MV-4-11 (cell line): ENCODE measurements at places on chromosomes 7 and 10.

DNA sequence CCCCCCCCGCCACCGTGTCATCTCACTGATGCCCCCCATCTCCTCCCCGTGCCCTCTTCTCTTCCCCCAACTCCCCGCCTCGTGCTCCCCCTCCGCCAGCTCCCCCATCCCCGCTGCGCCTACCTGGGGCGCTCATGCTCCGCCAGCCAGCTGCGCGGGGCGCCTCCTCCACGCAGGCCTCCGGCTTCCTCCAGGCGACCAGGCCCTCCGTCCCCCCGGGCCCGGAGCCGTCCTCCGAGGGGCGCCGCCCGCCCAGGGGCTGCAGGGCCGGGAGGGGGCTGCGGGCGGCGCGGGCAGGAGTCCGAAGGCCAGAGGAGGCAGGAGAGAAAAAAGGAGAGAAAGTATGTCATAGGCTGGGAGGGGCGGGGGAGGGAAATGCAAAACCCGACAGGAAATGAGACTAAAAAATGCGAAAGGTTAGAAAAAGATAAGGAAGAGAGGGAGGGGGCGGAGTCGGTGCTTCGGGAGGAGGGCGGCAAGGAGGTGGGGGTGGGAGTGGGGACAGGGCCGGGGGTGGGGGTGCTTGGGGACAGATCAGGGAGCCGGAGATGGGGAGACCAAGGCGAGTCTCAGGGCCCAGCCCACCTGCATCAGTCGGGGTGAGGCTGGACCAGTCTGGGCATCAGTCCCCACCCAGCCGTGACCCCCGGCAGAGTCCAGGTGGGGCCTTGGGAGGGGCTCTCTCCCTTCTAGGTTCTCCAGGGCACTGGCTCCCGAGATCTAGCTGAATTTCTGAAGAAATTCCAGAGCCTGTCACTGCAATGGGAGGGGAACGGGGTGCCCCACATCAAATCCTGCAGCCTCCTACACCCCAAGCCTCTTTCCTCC is at the start of gene CARD11:
CARD11 (minus strand) TSS at position 324 of the 828 bp plus-strand sequence. CDS start 85,361 bp downstream, outside the sequence.
- no peak for DNase-seq

- no peak for DNase-seq
Measured at GRCh38 chr7:78412216-78412858, 613.8 kb downstream of the PHTF2 start.

DNA sequence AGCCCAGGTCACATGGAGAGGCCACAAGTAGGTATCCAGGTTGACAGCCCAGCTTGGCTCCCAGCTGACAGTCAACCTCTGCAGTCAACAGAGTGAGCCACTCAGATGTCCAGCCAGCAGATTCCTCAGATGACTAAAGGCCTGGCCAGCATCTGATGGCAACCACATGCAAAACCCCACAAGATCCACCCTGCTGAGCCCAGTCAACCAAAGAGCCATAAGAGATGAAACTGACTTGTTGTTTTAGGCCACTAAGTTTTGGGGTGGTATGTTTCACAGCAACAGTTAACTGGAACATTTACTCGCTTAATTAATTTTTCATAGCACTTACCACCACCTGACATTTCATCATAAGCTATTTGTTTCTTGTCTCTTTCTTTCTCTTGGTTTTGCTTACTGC is 107.3 kb upstream of the KDM7A start:
- no peak for DNase-seq

DNA sequence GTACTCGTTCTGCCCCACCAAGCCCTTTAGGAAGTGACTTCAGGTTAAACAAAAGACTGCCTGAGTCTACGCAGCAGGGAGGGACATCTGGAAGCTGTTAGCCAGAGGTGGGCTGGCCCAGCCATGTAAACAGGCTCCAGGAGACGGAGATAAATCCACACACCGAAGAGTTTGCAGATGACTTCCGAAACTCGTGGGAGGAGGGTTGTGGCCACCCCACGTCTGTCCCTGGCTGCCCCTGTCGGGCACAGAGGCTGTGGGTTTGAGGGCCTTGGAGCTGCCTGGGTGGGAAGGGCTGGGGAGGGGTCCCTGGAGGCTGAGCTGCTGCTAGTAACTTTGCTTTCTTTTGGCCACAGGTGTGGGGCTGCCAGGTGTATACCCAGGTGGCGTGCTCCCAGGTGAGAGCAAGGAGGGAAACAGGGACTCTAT is 15.6 kb downstream of the ELN start:
- no peak for DNase-seq

- no peak for DNase-seq
Measured at GRCh38 chr10:34859170-34859569, 44.1 kb upstream of the PARD3 start.

GRCh38 chr7:24244554-24244953 is 39.4 kb upstream of the NPY start:
- DNase-seq, result no peak

- no peak for DNase-seq
Measured at GRCh38 chr7:74653686-74654181, 3.8 kb upstream of the GTF2I start.

DNA sequence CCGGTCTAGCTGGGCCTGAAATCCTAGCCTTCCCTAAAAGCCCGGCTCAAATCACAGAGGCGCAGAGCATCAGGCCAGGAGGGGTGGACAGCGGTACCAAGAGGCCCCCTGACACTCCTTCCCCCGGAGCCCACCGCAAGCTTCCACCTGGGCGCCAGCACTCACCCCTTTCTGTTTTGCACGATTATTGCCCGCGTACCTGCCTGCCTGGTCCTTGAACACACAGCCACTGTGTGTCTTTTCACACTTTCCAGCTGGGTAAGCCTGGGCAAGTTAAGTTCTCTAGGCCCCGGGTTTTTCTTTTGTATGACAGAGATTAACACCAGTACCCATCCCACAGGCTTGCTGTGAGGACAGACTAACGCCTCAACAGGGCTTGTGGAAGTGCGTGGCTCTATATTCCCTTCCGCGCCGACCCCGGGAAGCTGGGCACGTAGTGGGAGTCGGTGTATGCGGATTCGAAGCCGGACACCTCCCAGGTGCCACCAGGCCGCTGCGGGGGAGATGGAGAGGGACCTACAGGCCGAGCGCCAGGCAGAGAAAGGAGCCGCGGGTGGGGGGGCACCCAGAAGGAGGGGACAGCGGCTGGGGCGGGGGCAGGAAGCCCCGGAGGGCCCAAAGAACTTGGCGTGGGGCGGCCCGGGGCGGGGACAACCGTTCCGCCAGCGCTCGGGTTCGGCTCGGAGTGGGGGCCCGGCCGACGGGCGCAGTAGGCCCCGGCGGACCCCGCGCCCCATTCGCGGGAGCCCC is 792 bp downstream of the ZNF746 start:
- no peak for DNase-seq

GRCh38 chr7:157905651-157906461 is 569.1 kb downstream of the DNAJB6 start:
- no peak for DNase-seq

DNA sequence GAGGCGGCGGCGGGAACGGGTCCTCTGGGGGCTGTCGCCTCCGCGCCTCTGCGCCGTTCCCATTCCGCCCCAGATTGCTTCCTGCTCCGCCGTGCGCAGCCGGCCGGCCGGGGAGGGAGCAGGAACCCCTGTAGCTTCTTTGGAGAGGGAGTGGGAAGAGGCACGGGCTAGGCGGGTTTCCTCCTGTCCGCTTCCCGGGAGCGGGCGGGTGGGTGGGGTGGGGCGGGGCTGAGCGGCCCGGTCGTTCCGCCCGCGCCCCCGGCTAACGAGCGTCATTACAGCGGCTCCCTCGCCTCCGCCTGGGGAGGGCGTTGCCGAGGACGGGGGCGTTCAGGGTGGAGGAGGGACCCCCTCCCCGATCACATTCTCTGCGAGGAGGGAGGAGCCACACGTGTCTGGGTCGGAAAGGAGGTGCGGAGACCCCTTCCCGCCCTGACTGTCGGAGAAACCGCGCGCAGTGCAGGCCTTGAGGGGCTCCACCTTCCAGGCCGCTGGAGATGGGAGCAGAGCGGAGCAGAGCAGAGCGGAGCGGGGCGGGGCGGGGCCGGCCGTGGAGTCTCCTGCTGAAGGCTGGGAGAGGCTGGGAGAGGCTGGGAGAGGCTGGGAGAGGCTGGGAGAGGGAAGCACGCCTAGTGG is 39.7 kb downstream of the AGAP3 start:
- DNase-seq, result no peak

- DNase-seq, result no peak
Measured at GRCh38 chr7:119918185-119918584, 354.8 kb upstream of the KCND2 start.

GRCh38 chr7:84422790-84423189 is 228.2 kb upstream of the SEMA3A start:
- DNase-seq, result no peak

DNA sequence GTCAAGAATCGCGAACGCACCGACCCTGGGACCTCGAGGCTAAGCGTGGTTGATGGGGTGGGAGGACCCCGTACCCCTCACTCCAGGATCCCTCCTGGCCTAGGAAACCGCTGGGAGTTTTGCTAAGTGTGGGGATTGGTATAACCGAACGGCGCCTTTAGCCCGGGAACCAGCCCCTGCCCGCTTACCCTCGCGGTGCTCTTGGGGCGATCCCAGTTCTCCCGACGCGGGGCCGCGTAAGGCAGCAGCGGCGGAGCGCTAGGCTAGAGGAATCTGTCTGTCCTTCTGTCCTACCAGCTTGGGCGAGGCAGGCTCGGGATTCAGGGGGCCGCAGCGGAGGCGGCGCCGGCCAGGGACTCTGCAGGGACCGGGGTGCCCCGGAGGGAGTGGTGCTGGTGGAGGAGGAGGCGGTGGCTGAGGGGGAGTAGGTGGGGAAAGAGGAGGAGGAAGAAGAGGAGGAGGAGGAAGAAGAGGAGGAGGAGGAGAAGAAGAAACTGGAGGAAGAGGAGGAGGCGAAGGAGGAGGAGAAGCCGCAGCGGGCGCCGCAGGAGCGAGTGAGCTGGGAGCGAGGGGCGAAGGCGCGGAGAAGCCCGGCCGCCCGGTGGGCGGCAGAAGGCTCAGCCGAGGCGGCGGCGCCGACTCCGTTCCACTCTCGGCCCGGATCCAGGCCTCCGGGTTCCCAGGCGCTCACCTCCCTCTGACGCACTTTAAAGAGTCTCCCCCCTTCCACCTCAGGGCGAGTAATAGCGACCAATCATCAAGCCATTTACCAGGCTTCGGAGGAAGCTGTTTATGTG is 439 bp upstream of the EMX2 start:
- no peak for DNase-seq

DNA sequence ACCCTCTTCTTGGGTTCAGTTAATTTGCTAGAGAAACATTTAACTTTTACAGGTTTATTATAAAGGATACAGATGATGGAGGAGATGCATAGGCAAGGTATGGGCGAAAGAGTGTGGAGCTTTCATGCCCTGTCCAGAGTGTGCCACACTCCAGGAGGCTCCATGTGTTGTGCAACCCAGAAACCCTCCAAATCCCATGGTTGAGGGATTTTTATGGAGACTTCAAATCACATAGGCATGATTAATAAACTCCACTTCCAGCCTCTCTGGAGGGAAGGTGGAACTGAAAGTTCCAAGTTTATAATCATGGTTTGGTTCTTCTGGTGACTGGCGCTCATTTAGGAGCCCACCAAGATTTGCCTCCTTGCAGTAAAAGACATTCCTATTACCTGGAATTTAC is 159.9 kb downstream of the PHTF2 start:
- DNase-seq, result no peak

DNA sequence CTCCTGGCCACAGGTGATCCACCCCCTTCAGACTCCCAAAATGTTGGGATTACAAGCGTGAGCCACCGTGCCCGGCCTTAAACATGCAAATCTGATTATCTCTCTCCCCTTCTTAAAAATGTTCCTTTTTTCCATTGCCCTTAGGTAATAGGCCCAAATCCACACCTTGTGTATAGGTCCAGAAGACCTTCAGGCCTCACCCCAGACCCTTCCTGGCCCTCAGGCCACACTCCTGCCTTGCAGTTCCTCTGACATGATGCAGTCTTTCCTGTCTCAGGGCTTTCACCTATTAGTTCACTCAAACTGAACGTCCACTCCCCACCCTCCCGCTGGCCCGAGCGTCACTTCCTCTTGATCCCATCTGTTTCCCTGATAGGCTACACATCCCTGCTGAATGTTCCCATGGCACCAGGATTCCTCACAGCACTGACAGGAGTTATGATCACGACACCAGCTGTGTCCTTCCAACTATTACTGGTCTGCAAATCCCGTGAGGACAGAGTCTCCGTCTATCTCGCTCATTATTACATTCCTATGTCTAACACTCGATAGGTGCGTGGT is 46.4 kb downstream of the DENND2A start:
- DNase-seq, result no peak

DNA sequence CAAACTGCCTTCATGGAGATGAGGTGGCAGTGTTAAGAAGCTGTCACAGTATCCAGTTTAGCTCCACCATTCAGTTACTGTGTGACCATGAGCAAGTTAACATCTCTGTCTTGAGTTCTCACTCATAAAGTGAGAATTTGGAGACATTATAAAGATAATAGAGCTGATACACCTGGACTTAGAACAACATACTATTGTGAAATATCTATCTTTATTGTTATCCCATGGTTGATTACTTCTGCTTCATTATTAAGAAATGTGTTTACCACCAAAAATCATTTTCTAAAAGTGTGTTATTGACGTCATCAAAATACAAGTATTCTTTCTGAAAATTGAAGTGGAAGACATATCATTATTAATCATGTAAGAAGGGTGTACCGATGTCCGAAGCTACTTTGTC is 166.9 kb downstream of the SEMA3A start:
- no peak for DNase-seq

DNA sequence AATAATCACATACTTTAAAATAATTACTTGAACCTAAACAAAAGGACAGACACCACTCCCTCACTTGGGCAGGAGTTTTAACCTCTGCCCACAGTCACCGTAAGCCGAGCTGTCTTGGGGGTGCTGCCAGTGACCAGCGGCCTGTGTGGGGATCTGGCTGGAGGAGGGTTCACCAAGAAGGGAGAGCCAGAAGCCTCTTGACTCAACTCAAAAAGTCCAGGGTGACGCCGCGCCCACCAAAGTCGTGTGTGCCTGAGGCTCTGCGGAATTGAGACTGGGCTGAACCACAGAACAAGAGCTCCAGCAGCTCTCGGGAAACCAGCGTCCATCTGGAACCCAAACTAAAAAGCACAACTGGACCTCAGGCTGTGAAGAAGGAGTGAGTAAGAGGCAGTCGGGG is 35.8 kb downstream of the ZFAND2A start:
- DNase-seq, result no peak

DNA sequence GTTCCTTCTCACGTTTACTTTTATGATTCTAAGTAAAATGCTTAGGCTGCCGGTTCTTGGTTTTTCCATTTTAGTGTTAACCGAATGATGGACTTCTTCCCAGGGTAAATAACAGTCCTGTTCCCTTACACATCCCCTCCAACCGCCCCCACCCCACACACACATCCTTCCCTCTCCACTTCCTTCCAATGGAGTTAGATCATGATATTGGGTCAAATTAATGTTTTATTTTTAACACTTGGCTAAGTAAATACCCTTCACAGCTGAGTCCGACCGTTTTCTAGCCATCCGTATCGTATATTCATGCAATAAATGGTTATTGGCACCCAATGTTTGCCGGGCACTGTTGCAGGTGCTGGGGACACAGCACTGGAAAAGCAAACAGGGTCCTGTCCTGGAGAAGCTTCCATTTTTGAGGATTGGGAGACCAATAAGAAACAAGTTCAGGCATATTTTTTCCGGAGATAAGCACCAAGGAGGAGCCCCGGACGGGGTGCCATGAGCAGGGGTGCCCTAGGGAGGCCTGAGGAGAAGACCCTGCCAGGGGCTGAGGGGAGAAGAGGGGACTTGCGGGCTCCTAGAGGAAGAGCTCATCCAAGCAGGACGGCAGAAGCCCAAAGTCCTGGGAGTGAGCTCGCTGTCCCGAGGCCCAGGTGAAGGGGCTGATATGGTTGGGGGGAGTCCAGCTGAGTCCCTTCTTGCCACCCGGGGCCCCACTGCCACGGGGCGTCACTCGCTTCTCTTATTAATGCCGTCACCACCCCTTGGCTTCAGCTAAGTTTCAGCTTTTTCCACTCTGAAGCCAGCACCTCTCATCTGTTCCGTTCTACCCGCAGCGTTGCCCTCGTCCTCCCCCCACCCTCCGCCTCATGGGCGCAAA is 126.0 kb upstream of the RET start:
- DNase-seq, result no peak
